ENCODE measurements at places on chromosomes 3 and 15.

DNA sequence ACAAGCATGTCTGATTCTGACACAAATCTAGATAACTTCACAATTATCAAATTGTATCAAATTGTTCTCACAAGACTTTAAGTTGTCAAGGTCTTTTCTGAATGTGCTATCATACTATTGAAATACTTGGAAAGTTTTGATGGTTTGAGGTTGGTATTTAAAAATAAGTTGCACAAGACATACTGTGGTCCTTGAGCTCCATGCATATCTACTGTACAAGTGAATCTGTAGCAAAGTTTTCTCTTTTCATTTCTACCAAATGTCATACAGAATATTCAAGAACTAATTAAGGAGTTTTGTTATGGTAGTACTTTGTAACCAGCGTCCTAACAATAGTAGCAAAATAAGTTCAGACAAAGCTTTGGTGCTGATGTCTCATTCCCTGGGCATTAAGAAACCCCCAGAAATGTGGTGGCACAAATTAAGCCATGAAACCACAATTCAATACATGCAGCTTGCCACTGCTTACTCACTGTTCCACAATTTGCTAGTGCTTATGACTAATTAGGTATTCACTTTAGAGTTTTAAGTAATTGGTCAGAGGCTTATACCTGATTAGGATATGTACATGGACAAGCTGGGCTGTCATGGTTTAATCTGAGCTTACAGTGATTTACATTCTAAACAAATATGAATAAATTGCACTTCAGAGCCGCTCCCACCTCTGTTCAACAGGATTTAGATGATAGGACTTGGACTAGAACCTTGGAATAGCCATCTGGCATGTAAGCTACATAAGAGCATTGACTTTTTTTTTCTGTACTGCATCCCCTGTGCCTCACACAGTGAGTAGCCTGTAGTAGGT is 8.8 kb downstream of the TBC1D23 start:
- peak; percentile 1 for DNase-seq

GRCh38 chr15:25728816-25729215 is 134.3 kb downstream of the ATP10A start:
- no peak for DNase-seq

DNA sequence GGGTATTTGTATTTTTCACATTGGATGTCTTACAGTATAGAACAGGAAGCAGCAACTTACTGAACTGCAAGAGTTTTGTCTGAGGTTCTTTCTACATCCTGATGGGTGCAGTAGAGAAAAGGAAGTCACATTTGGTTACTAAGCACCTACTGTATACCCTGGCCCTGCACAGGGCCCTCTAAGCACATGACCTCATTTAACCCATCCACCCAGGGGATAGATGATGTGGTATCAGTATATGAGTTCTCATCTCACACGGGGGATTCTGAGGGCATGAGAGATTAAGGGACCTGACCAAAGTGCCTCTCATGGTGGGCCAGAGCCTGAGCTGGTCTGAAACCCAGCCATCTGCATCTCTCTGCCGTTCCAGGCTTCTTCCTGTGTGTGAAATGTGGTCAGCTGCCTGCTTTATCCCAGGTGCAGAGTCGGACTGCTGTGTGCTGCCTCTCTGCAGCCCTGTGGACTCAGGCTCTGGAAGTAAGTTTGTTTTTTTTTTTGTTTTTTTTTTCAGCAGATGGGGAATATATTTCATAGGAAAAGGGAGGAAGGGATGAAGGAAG is 17.9 kb downstream of the SLC6A11 start:
- no peak for DNase-seq

GRCh38 chr15:89108835-89109234 is 20.6 kb downstream of the ABHD2 start:
- DNase-seq = no peak

DNA sequence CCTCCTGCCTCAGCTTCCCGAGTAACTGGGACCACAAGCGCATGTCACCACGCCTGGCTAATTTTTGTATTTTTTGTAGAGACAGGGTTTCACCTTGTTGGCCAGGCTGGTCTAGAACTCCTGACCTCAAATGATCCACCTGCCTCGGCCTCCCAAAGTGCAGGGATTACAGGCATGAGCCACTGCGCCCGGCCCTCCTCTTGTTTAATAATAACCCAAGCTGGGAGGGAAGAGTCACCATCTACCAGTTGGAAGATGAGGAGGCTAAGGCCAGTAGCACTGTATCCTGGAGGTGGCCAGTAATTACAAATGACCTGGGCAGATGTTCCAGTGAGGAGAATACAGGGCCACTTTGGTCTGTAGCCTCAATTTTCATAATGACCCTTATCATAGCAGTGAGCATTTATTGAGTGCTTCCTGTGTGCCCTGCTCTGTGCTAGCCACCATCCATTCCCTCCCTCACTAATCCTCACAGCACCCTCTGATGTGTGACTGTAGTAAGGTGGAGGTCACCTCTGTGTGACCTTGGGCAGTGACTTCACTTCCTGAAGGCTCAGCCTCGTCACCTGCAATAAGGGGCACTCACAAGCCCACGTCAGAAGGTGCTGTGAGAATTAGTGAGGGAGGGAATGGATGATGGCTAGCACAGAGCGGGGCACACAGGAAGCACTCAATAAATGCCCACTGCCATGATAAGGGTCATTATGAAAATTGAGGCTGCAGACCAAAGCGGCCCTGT is 64.2 kb downstream of the ABTB1 start:
- peak; percentile 61 for DNase-seq

- no peak for DNase-seq
Measured at GRCh38 chr3:15592968-15593367, 8.4 kb downstream of the HACL1 start.

Measured in Caki2 (cell line).